ENCODE measurements at places on chromosomes 5 and 9.

DNA sequence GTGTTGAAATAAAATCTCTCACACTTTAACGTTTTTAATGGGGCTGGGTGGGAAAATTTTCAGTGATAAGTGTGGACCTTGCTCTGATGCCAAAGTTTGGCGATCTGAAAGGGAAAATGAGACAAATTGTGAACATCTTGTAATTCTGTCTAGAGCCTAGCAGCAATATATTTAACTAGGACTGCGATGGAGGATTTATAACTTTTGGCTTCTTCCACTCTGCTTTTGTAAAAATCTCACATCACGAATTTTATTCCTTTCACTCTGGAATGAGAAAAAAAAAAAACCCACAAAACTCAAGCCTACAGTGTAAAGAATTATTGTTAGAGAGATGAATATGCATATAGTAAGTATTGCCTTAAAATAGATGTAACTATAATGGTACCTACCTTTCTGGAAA, 19.9 kb downstream of the CCNH start:
- no peak for DNase-seq

- DNase-seq, result no peak
Observed at GRCh38 chr9:89319015-89319905, 960 bp downstream of the SECISBP2 start.

- no peak for DNase-seq
Observed at GRCh38 chr5:108398964-108399363, 17.1 kb upstream of the FBXL17 start.

DNA sequence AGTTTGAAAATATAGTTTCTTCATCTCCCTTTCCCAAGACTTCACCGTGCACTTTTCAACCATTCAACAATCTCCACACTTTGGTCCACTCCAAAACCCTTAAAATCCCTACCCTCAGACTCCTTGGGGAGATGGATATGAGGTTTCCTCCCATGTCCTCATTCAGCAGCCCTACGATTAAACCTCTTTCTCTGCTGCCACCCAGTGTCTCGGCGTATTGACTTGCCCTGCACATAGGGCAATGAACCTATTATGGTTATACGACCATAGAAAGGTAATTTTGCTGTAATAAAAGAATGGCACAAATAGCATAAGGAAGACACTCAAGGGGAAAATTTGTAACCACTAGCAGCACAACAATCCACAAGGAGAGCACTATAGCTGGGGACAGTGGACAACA, 803.5 kb downstream of the TLE1 start:
- no peak for DNase-seq

DNA sequence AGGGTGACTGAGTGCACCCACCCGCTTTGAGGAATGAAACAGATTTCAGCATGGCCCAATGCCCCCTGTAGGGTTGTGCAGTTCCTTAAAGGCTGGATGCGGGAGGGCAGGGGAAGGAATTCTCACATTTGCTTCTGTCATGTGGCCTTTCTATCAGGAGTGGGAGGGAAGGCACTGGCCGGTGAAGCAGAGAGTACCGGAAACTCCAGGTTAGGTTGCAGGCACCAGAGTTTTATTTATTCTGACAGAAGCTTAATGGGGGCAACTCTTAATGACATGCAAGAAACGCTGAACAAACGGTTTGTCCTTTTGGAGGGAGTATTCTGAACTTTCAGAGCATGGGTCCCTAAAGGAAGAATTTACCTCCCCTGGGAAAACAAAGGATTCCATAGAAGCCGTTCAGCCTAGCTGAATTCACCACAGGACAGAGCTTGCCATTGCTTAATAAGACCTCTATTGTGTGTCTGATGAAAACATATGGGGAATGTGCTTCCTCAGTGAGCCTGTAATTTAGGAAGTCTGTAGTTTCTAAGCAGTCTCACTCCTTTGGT, 44.1 kb upstream of the EQTN start:
- no peak for DNase-seq

GRCh38 chr9:128374221-128374675, 3.1 kb downstream of the URM1 start:
- DNase-seq, result no peak

DNA sequence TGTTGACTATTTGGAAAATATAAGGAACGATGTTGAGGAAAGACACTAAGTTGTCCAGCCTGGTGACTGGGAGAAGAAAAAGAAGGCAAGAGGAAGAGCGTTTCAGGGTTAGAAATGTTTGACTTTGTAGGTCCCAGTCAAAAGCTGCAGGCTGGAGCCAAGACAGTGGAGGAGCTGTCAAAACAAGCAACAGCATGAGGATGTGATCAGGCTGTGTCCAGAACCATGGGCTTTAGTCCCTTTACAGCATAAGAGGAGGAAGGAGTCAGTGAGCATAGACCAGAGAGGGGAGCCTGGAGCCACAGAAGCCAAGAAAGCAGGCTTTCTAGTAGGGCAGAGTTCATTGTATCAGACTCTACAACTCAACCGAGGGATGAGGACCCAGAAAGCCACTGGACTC, 658.5 kb downstream of the BNC2 start:
- DNase-seq, result no peak

GRCh38 chr5:84862132-84862531, 477.5 kb upstream of the EDIL3 start:
- DNase-seq, result no peak

DNA sequence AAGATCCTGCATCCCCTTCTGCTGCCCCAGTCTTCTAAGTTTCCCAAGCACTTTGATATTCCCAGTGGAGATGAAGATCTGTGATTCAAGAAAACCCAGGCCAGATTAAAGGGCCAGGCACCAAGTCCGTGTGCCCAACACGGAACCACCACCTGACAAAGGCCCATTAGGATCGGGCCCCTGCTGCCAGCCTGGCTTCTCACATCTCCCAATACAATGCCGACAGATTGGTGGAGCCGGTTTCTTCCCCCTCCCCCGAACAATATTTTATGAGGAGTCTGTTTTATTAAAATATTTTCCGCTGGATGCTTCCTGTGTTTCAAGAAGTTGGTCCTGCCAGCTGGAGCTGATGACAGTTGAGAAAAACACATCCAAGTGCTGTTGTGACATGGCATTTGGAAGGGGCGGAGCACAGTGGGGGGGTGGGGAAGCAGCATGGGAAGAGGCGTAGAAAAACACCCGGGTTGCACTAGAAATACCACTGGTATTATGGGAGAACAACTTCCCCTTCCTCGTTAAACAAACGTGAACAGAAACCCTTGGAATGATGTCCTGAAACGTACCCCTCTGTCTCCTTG, 45.0 kb downstream of the CRB2 start:
- DNase-seq, result no peak

DNA sequence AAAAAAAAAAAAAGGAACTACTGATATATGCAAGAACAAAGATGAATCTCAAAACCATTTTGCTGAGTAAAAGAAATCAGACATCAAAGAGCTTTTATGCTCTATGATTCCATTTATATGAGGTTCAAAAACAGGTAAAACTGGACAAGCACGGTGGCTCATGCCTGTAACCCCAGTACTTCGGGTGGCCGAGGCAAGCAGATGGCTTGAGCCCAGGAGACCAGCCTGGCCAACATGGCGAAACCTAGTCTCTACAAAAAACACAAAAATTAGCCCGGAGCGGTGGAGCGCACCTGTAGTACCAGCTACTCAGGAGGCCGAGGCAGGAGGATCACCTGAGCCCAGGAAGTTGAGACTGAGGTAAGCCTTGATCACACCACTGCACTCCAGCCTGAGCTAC, 7.8 kb downstream of the PTBP3 start:
- no peak for DNase-seq

DNA sequence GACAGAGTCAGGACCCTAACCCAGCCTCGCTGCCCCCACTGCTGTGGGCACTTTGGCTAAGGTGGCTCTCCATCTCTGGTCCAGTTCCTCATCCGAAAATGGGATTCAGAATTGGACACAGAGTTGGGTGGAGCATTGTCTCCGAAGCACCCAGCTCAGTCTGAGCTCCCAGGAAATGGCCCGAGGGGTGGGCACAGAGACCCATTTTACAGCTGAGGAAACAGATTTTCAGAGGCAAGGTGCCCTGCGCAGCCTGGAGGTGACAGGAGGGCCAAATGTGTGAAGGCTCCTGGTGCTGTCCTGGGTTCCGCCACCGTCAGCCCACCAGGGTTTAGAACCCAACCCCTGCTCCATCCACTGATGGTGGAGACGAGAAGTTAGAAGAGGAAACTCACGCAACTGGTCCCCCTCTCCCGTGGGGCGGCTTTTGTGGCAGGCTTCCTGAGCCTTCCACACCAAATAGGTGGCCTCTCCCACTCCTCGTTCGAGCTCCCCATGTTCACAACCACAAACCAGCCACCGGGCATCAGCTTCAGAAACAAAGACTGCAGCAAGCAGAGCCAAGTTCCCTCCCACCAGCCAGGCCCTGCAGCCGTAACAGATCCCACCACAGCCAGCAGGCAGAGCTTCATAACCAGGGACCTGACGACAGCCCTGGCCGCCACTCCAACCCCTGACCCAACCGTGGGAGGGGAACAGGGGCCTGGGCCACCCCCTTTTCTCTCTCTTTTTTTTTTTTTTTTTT, 90.9 kb upstream of the LMX1B start:
- DNase-seq, result no peak

DNA sequence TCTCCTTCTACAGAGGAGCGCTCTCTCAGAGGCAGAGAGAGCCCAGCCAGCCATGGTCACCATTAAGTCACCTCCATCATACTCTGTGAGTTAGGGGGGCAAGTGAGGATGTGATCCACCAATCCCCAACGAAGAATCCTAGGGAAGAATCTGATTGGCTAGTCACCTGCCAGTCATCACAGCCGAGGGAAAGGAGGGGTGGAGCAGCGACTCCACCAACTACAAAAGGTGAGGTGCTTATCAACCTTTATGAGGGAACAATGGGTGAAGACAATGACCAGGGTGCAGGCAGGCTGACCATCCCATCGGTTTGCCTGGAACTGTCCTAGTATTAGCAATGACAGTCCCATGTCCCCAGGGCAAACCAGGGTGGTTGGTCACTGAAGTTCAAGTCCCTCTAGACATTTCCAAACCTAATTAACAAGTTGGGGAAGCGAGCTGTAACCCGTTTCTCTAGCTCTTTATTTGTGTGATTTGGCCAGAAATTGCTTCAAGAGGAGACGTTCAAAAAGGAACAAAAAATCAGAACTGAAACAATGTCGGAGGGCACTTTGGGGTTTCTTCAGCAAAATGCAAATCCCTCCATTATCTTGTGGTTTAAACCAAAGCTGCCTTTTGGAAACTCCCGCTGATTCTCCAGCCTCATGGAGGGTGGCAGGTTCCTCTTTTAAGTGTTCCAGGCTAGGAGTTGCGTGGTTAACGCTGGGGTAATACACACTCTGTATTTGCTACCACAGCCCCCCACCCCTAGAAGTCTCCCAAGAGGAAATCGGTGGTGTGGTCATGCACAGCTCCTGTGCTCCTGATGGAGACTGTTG, 18.8 kb upstream of the FCN1 start:
- DNase-seq, result no peak

DNA sequence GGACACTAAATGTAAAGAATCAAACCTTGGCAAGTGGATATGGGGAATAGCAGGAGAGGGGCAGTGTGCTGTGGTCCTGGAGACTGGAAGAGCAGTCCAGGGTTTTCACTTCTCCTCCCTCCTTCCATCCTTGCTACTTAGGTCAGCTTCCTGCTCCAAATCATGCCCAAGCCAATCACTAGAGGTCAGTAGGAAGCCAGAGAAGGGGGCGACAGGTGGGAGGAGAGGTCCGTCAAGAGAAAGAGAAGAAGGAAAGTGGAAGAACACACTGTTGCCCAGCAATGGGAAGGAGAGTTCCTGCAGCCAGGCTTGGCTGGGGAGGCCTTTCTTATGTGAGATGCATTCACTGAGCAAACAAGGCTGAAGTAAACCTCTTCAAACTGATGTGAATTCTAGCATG, 289.6 kb downstream of the DTWD2 start:
- DNase-seq, result no peak

DNA sequence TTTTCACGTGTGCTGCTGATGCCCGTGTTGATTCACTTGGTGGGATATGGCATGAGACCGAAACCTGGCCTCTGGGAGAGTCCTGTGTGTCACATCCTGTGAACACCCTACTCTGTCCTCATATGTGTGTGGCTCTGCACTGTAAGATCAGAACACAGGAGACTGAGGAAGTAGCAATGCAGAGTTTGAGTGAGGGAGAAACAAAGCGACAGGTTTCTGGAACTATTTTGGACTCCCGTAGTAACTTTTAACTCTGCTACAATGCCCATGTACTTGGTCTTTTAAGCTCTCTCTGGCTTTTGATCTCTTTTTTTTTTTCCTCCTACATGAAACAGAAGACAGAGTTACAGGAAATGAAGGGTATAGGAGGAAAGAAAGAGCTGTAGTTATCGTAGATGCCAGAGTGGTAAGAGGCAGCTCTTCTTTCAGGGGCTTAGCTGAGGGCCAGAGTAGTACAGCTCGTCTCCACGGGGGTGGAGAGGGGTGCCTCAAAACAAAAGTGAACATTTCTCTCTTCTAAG, 26.6 kb downstream of the GRAMD2B start:
- DNase-seq, result peak; percentile 68

GRCh38 chr9:99391937-99392594, 170.0 kb downstream of the SEC61B start:
- DNase-seq, result no peak

DNA sequence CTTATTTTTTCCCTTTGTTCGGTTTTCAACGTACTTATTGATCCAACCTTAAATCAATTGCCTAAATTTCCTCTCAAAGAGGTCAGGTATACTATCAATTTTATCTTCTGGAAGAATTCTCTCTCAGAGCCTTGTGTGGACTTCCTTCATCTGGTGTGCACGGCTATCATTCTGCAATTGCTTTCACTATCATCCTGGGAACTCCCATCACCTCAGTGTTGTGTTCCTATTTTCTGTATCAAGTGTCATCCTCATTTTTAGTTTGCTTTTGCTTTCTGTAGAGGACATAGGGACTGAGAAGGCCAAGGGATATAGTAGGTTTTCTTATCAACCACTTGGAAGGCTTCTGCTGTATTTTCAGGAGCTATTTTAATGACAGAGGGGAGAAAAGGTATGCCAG, 11.3 kb downstream of the STOM start:
- DNase-seq, result no peak

GRCh38 chr5:133944263-133945185, 23.9 kb downstream of the C5orf15 start:
- peak; percentile 29 for DNase-seq

- DNase-seq, result peak; percentile 2
Observed at GRCh38 chr5:140672455-140673186, 755 bp downstream of the DND1 start.

- DNase-seq, result no peak
Observed at GRCh38 chr5:54383941-54384340, 71.6 kb upstream of the HSPB3 start.

- DNase-seq, result no peak
Observed at GRCh38 chr5:39132792-39133191, 58.6 kb upstream of the RICTOR start.

DNA sequence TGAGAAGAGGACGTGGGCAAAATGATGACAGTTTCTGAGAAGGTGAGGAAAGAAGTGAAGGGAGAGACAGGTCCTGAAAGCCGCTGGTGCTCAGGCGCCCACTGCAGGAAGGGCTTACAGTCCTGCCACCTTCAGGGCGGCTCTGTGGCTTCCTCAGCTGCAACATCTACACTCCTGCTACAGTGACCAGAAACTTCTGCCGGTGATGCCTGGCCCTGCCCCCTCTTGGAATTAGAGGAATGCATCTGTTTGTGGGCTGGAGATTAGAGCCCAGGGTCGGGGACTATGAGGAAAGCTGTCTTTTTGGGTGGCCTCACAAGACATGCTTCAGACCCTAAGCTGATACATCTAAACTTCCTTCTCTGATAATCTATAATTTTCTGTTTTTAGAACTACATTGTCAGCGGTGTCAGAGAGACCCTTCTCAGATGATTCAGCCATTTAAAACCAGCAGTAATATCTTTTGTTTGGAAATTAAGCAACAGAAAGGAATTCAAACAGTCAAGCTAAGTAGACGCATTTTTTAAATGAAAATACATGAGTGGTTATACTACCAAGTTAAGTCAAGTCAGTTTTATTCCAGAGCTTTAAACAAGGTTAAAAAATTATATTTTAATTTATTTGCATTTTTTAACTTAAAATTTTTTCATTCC, 30.4 kb downstream of the PRDM6 start:
- DNase-seq, result no peak

Data from CD4-positive, alpha-beta T cell treated with Interleukin-2 at 100 ng/mL for 4 hours (primary cell).